ENCODE measurements at places on chromosomes 13 and 19.
A peak's percentile ranks its signal among the peaks of the same experiment; 100 is the strongest.

- DNase-seq: peak; percentile 23
Observed at GRCh38 chr13:29543230-29544215, 52.0 kb downstream of the SLC7A1 start.

- DNase-seq: peak; percentile 23
Observed at GRCh38 chr13:110801044-110801443, 87.5 kb downstream of the ING1 start.

- no peak for DNase-seq
Observed at GRCh38 chr13:41614671-41615527, 157.5 kb downstream of the RGCC start.

- DNase-seq: peak; percentile 27
Observed at GRCh38 chr13:36819739-36820090, 693 bp downstream of the RFXAP start.

GRCh38 chr19:17721821-17722220, 2.5 kb downstream of the MAP1S start:
- peak; percentile 33 for DNase-seq

GRCh38 chr19:11673608-11674041, 65.1 kb downstream of the ZNF823 start:
- peak; percentile 9 for DNase-seq

DNA sequence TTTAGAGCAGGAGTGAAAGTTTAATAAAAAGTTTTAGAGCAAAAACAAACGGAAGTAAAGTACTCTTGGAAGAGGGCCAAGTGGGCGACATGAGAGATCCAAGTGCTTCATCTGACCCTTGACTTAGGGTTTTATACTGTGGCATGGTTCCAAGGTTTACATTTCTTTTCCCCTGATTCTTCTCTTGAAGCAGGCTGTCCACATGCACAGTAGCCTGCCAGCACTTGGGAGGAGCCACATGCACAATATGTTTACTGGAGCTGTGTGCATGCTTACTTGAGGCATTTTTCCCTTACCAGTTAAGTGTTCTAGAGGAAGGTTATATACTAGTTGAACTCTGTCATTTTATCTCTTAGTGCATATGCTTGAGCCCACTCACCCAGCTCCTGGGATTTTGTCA, 295.6 kb downstream of the TBC1D4 start:
- DNase-seq: no peak

DNA sequence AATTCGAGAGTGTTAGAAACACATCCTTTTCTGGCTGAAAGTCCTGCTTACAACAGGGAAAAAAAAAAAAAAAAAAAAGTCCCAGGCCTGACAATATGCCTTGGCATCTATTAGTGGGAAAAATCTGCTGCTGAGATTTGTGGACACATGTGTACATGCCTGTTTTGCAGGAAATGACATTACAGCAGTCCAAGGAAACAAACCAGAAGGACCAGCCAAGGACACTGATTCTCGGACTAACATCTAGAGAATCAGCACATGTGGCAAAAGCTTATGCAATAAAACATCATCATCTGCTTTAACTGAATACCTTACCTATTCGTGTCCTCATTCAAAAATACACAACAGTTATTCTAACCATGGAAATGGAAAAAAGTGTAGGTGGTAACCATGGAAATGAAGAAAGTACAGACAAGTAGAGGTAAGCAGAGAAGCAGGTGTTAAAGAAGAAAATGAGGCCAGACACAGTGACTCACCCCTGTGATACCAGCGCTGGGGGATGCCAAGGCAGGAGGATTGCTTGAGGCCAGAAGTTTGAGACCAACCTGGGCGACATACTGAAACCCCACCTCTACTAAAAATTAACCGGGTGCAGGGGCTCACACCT, 9.4 kb upstream of the DPY19L3 start:
- no peak for DNase-seq

DNA sequence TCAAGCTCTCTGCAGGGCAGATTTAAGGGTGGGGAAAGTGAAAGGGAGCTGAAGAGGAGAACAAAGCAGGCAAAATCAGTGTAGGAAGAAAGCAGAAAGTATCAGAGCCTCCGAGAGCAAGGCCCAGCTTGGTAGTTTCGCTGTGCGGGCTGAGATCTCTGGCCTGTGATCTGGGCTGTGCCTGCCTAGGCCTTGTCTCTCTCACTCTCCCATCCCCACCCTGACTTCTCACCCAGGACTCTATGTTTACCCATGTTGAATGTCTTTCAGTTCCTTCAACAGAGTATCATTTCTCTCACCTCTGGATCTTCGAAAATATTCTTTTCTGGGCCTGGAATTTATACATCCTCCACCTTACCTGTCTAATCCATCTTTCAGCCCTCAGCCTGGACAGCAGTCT, 391.3 kb downstream of the FOXO1 start:
- DNase-seq: no peak

DNA sequence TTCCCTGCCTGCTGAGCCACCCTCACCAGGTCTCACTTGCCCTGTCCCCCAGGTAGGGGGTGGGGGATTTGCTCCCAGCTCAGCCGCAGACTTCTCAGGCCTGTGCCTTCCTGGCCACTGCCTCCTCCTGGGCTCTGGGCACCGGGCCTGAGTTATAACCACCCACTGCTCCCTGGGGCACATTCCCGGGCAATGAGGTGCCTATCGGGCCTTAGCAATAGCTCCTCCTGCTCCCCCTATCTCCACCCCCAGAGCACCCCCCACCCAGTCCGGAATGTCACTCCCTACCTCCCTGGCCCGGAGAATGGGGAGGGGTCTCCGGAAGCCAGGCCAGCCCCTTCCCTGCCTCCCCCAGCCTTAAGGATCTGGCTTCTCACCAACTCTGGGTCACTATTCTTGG, at the start of gene KLK5:
Gene KLK5, minus strand, starts transcription at position 129 of the 400 bp plus-strand sequence. CDS start 381 bp downstream, outside the sequence.
- DNase-seq: no peak

Measured in CD4-positive, alpha-beta T cell treated with Interleukin-6 for 4 hours (primary cell).